ENCODE measurements at places on chromosomes 6 and 20.

- no peak for DNase-seq
Measured at GRCh38 chr6:35327349-35328027, 14.9 kb upstream of the PPARD start.

- no peak for DNase-seq
Measured at GRCh38 chr6:35850208-35850607, 45.1 kb downstream of the LHFPL5 start.

DNA sequence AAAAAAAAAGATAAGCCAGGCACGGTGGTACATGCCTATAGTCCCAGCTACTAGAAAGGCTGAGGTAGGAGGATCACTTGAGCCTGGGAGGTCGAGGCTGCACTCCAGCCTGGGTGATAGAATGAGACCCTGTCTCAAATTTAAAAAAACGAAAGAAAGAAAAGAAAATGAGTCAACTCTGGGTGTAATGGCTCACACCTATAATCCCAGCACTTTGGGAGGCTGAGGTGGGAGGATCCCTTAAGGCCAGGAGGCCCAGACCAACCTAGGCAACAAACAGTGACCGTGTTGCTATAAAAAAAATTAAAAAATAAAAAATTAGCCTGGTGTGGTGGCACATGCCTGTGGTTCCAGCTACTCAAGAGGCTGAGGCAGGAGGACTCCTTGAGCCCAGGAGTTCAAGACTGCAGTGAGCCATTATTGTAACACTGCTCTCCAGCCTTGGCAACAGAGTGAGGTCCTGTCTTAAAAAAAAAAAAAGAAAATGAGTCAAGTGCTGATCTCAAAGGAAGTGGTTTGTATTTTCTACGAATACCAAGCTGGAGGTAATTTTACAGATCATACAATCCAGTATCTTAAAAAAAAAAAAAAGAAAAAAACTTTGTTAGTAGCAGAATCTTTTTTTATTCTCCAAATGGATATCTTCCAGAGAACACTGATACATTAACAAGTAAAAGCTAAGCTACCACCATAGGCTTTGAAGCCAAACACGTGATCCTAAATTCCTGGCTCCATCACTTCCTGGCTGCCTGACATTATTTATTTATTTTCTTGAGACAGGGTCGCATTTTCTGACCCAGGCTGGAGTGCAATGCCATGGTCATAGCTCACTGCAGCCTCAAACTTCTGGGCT is 5.7 kb downstream of the COMMD7 start:
- no peak for DNase-seq

- no peak for DNase-seq
Measured at GRCh38 chr6:57013521-57013926, 33.0 kb upstream of the KIAA1586 start.
